ENCODE measurements at places on chromosomes 11 and 22.

DNA sequence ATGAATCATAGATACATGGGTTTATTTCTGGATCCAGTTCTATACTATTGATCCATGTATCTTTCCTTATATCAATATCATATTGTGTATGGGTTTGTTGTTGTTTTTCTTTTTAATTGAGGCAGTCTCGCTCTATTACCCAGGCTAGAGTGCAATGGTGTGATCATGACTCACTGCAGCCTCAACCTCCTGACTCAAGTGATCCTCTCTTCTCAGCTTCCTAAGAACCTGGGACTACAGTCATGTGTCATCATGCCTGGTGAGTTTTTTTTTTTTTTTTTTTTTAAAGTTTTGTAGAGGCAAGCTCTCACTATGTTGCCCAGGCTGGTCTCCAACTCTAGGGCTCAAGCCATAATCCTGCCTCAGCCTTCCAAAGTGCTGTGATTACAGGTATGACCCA, 1589.4 kb upstream of the TENM4 start:
- no peak for DNase-seq

GRCh38 chr22:44604991-44605390, 97.0 kb upstream of the PRR5 start:
- DNase-seq, result no peak

DNA sequence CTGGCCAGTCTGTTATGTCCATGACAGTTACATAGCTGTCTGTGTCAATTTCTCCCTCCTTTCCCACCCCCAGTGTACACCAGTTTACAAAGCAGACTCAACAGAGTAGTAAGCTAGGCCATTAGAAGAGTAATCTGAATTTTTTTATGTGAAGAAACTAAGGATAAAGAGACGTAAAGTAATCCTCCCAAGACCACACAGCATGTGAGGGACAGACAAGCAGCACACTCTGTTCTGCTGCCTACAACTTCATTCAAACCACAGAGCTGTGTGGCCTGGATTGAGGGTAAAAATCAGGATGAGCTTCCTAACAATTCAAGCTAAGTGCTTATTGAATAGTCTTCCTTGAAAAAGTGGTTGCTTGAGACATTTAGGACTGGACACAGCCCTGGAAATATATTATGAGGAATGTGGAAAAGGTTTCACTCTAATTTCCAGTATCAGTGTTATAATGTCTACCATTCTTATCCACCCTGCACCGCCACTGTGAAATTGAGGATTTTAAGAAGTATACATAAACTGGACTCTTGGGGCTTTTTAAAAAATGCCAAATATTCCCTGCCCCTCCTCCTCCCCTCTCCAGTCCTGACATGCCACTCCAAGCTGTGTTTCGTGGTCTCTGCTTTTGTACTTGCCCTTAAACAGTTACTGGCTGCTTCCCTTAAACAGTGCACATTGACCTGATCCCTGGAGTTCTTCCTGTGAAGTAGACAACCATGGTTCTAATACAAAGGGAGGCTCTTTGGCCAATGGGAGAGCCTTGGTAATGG, 40.9 kb downstream of the EXT2 start:
- no peak for DNase-seq

DNA sequence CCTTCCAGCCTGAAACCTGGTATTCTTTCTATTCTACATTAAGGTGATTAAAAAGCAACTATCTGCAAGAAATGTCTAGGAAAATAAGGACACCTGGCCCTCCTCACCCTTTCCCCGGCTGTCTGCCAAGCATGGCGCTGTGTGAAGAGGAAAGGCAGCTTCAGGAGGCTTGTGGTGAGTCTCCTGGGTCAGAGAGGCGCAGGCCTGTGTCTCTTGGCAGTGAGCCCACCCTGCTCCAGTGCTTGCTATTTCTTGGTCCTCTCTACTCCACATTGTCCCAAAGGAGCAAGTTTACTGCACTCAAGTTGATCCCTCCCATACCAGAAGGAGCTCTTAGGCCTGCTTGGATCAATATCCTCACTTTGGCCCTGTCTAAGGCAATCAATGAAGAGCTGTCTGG, 520.7 kb upstream of the B3GAT1 start:
- DNase-seq, result no peak

- DNase-seq, result no peak
Measured at GRCh38 chr11:86482692-86483091, 108.0 kb downstream of the CCDC81 start.

- DNase-seq, result no peak
Measured at GRCh38 chr11:35554491-35555437, 29.3 kb upstream of the PAMR1 start.

- no peak for DNase-seq
Measured at GRCh38 chr22:35604621-35605368, 12.3 kb downstream of the MB start.

GRCh38 chr11:66475349-66476172, 4.7 kb upstream of the DPP3 start:
- no peak for DNase-seq

- DNase-seq, result no peak
Measured at GRCh38 chr11:1049431-1049891, 12.9 kb upstream of the MUC6 start.

GRCh38 chr11:68963779-68964178, 17.0 kb downstream of the MRGPRD start:
- no peak for DNase-seq

DNA sequence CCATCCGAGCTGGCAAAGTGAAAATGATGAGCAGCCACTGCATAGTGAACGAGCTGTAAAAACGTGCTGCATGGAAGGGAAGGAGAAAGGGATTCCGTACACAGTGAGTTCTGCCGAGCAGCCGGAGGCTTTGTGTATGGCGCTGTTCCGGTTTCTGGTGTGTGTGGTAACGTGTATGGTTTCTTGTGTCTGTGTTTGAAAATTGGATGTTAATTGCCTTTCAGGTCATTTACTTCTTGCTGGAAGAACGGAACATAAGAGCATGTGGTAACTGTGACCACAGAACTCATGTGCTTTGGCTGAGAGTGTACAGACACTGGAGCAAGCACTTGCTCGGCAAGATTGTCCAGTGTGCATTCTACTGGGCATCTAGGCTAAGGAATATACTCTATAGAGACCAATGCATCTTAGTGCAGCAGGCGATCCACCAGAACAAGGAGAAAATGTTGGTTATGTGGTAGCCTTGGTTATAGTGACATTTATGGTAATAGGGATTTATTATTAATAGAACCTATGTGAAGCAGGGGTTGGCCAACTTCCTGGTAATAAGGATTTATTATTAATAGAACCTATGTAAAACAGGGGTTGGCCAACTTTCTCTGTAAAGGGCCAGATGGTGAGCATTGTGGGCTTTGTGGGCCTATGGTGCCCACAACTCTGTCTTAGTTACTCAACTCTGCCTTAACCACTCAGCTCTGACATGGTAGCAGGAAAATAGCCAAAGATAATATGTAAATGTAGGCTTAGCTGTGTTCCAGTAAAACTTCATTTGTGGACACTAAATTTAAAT, 49.2 kb downstream of the GRAMD1B start:
- no peak for DNase-seq

DNA sequence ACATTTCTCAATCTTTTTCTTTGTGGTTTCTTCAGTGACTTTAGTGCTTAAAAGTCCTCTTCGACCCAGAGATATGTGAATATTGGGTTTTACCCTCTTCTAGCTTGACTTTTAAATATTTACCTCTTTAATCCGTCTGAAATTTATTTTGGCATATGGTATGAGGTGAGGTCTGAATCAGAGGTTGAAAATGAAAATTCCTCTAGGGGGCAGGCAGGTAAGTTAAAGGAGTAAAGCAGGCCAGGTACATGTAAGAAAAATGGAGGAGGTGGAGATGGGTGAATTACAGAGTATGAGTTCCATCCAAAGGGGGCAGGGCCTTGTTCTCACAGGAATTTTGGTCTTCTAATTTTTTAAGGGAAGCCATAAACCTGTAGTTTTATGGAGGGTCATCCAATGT, 263.8 kb upstream of the NARS2 start:
- DNase-seq, result no peak

- no peak for DNase-seq
Measured at GRCh38 chr11:57635246-57635645, 14.5 kb downstream of the YPEL4 start.

DNA sequence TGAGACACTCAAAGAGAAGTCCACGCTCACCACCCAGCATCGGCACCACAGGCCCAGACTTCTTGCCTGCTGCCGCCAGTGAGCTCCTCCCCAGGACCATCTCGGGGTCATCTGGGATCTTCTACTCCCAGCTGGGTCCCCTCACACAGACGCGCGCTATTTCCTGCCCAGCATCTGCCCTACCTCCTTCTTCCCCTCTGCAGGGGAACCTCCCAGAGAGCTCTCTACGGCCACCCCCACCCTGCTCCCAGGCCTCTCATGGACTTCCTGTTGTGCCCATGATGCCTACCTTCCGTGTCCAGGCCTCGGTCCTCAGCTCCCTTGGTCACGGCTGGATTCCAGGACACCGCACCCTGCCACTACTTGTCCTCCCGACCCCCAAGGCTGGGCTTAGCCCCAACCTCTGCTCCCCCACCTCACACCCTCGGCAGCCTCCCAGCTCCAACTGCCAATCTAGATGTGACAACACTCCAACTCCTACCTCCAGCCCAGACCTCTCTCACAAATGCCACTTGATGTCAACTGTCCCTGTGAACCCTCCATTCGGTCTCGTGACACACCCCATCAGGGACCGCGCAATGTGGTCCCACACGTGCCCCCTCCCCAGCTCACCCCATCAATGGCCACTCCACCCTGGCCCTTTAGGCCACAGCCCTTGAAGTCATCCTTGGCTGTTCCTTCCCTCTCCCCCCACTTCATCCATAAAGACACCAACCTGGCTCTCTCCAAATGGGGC, 45.3 kb downstream of the SGSM3 start:
- DNase-seq, result no peak

- DNase-seq, result no peak
Measured at GRCh38 chr11:115344846-115345245, 159.4 kb downstream of the CADM1 start.

- DNase-seq, result no peak
Measured at GRCh38 chr22:50276143-50276542, 6.0 kb upstream of the MAPK11 start.

DNA sequence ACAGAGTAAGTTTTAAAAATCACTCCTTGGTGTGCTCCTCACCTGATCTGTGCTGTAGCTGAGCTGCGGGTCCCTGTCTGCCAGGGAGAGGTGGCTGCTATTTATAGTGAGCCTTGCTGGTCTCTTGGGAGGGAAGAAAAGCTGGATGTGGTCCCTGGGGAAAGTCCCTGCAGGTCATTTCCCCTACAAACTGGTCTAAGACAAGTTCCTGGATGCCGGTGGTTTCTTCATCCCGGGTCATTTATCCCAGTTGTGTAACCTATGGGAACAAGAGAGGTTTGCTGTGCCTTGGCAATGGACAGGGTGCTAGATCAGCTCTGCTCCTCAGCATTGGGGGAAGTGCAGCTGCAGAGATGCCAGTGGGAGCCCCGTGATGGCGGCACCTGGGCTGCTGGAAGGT, at the start of gene SAA2:
Gene SAA2 (minus strand): TSS at position 108 of the 400 bp plus-strand sequence. CDS start 657 bp downstream, outside the sequence.
- no peak for DNase-seq

- DNase-seq, result no peak
Measured at GRCh38 chr11:22733475-22734248, 67.3 kb downstream of the GAS2 start.

DNA sequence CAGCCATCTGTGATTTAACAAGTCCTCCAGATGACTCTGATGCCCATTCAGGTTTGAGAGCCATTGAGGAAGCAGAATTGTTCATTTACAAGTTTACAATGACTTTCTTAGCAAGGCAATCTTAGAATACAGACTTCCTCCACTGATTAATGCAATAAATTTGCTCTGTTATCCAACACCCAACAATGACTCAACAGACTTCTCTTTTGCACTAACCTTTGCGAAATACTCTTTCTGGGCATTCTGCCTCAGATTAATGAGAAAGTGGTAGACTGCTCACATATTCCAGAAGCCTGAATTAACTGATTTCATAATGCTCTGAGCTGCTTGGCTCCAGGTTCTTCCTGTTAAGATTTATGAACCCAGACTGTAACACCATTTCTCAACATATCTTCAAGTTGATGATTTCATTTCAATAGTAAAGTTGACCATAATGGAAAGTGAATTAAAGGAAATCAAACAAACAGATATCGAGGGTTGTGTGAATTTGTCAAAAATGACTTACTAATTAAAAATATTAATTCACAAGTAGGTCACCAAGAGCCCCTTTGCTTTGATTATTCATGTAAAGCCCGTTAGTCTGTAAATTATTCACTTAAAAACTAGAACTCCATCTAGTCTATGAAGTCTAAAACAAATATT, 70.5 kb upstream of the BLID start:
- DNase-seq, result no peak

GRCh38 chr11:2137202-2138067, 1.8 kb downstream of the IGF2 start:
- DNase-seq, result no peak

- DNase-seq, result no peak
Measured at GRCh38 chr11:75878933-75879332, 63.9 kb downstream of the UVRAG start.

GRCh38 chr11:30876663-30877396, 290.7 kb upstream of the MPPED2 start:
- DNase-seq, result no peak

- no peak for DNase-seq
Measured at GRCh38 chr11:124752471-124753102, 532 bp upstream of the VSIG2 start.

- DNase-seq, result no peak
Measured at GRCh38 chr11:134581121-134581626, 169.1 kb upstream of the B3GAT1 start.

GRCh38 chr11:8997451-8997850, 6.3 kb downstream of the NRIP3 start:
- DNase-seq, result no peak

DNA sequence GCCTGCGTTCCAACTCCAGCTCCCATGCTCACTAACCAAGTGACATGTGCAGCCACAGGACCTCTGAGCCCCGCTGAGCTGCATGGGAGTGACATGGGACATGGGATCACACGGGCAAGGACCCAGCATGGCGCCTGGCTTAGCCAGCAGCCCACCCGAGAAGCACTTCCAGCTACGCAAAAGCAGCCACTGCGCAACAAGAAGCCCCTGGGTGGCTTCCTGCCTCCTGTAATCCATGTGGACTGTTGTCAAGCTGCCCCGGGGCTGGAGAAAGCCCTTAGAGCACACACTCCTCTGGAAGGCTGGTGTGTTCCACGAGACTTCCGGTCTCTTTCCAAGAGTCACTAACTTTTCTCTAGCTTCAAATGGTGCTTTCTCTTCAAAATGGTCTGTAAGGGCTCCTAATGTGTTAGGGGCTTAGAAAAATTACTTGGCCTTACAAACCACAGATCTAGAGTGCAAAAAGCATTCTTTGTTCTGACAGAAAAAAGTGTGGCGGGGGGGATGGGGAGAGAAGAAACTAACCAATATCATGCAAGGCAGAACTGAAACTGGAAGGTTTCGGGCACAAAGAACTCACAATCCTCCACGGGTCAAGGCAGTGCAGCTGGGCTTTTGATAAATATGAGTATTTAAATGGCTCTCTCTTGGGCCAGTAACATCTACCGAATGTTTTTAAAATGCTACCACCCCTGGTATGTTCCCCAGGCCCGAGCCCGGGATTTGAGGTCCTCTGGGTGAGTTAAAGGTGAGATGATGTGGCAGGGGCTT, 5.5 kb downstream of the C11orf24 start:
- DNase-seq, result no peak

Data from stimulated activated CD4-positive, alpha-beta T cell treated with anti-CD3 and anti-CD28 coated beads, TNF-alpha, amount 100 ng/mL, for 1 hour (primary cell).